Stimulated activated CD8-positive, alpha-beta memory T cell treated with anti-CD3 and anti-CD28 coated beads, Interleukin-2, amount 100 ng/mL, for 1 hour (primary cell): ENCODE measurements at places on chromosomes 6 and 20.

GRCh38 chr6:33772902-33773472 lies 15.9 kb downstream of the LEMD2 start:
- no peak for DNase-seq

GRCh38 chr20:38156888-38157634 lies 8.0 kb downstream of the TGM2 start:
- DNase-seq = no peak

DNA sequence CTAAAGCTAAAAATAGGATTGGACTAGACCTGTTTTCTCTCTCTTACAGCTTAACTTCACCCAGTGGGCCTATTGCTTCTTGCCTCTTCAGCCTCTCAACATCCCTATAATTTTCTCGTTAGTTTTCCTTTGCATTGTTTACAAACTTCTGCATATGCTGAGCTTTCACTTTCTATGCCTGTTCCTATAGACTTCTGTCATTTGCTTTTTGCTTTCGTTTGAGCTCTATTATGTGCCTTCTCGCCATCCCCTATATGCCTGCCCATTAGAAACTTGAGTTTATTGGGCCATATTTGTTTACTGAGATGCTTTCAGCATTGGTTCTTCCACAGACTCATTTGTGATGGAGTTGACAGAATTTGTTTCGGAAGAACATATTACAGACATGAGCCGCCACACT lies 40.9 kb downstream of the NCOA7 start:
- DNase-seq = no peak

GRCh38 chr6:36018339-36018738 lies 6.1 kb downstream of the SLC26A8 start:
- DNase-seq = no peak

DNA sequence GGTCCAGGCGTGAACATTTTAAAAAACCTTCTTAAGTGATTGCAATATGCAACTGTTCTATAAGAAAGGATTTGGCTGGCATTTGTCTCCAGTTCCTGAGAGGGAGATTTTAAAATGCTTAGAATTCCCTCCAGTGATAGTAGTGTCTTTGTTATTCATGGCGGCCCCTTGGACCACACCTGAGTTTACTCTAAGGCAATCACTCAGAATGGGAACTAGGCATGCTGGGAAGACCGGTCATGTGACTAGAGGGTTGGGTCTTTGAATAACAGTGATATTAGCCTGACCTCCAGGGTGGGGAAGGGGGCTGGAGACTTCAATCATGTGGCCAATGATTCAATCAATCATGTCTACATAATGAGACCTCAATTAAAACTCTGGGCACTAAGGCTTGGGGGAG lies 50.7 kb upstream of the UTRN start:
- DNase-seq = no peak

DNA sequence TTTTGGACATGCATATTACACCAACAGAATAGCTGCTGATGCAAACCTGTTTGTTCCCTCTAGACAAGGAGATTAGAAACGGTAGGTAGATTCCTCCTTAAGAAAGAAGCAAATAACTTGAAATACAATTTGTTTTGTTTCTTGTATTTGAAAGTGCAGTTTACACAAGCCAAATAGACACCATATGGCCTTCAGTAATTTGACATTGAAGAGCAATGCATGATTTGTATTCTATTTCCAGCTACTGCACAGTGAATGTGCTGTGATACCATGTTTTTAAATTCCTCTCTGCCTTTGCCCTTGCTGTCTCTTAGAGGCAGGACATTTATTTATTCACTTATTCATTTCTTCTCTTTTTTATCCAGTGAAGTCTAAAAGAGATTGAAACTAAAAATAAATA lies 31.9 kb upstream of the ANKEF1 start:
- no peak for DNase-seq

DNA sequence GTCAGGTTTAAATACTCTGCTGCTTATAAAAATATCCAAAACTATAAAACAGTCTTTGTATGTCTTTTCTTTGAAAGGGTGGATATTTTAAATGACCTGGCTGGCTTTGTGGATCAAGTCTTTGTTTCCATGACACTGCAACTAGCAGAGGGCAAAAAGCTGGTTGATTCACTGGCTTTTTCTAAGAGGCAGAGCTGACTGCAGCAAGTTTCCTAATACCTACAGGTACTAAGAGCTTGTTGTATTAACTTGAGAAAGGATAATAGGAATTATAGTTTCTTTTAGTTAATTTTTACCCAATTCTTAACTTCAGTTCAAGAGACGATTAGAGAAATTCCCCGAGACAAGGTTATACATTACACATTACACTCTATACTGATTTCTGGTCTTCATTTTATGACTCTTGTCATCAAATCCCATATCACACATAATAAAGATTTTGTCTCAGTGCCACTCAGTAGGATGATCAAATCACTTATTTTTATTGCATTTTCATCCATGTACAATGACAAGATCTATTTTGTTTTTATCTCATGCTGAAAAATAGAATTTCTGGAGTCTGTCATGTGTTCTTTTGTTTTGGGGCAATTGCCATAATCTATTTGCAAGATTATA lies 120.1 kb upstream of the RIMS1 start:
- no peak for DNase-seq

- DNase-seq = no peak
Observed at GRCh38 chr20:55961376-55962330, 43.7 kb downstream of the CBLN4 start.

GRCh38 chr6:105804424-105804823 lies 281.7 kb upstream of the PRDM1 start:
- no peak for DNase-seq

DNA sequence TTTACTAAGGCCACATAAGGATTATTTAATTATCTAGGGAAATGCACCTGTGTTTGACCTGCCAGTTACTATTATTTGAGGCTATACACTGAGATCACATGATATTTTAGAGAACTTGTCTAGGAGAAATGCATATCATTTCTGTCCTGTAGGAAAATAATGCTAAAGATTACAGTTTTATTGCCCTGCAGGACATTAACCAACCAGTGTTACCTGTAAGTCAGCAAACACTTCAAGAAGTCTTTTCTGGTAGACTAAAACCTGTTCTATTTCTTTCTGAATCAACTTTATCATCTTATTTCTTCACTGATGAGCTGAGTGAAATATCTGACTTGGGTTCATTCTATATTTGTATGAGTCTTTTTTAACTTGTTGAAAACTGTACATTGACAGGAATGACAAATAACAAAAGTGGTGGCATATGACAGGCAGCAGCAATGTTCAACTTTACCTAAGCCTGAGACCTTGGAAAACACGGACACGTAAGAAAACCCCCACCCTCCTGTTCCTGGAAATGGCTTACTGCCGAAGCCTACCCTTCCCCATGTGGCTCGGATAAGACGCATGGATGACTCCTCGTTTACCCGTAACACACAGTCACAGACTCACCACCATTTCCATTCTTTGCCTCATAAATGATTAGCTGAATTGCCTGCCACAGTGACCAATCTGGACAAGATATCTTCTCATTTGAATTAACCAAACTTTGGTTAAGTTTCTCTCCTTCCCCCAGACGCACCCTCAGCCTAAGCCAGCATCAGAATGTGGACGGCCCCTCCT lies 118.0 kb upstream of the CD93 start:
- no peak for DNase-seq

DNA sequence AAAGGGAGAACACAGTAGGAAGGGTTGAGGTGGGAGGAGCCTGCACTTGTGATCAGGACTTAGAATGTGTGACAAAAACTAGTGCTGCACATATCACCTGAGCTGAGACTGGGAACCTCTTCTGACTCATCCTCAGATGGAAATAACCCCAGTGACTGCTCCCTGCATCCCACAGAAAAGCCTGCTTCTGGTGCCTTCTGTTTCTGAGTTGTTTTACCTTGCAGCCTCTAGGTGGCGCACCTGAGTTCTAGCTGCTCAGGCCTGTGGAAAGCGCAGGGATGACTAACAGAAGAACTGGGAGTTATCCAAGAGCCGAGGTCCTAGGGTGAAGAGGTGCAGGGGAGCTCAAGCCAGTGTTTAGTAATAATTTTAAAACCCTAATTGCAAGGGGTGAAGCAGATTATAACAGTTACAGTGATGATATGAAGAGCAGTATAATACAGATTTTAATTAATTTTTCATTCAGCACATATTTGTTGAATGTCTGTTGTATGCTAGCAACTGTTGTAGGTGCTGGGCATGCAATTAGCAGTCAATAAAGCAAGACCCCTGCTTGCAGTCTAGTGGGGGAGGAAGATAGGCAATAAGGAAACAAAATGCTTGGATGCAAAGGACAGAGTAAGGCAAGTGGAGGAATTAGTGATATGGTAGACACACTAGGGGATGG lies 302.5 kb downstream of the DHX35 start:
- no peak for DNase-seq
